ENCODE measurements at places on chromosomes 2 and 18.

DNA sequence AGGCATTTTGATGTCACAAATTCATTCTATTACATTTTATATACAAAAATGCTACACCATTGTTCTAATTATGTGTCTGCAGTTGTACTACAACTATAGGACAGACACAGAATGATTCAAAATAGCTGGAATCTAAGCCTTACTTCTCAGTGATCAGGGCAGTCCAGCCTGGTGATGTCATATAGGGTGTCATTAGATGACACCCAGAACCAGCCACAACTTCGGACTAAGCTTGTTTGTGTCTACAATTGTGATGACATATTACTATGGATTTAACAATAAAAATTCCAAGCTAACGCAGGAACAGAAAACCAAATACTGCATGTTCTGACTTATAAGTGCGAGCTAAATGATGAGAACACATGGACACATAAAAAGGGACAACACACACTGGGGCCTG, 31.0 kb downstream of the M1AP start:
- DNase-seq = no peak

GRCh38 chr18:9722691-9723090, 14.6 kb downstream of the RAB31 start:
- DNase-seq = no peak

GRCh38 chr2:52077159-52077558, 1045.2 kb upstream of the NRXN1 start:
- no peak for DNase-seq

DNA sequence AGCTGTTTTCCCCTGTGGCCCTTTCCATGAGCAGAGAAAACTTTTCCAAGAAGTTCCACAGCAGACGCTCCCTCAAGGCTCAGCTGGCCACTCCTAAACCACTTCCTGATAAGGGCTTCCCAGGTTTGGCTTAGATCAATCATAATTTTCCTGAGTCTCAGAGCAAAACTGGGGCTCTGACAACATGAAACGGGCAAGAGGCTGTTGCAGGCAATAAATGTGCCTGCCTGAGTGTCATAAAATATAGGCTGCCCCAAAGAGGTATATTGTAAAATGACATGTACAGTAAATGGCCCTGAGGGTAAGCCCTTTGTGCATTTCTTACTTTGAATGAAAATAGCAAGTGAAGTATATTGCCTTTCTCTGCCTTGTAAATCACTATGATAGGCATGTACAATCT, 105.6 kb upstream of the UXS1 start:
- no peak for DNase-seq

Measured in right kidney (tissue), 9 donors.